ENCODE measurements at places on chromosomes 3 and 15.
A peak's percentile ranks its signal among the peaks of the same experiment; 100 is the strongest.

- no peak for DNase-seq
Measured at GRCh38 chr15:91224755-91225380, 124.8 kb downstream of the SV2B start.

DNA sequence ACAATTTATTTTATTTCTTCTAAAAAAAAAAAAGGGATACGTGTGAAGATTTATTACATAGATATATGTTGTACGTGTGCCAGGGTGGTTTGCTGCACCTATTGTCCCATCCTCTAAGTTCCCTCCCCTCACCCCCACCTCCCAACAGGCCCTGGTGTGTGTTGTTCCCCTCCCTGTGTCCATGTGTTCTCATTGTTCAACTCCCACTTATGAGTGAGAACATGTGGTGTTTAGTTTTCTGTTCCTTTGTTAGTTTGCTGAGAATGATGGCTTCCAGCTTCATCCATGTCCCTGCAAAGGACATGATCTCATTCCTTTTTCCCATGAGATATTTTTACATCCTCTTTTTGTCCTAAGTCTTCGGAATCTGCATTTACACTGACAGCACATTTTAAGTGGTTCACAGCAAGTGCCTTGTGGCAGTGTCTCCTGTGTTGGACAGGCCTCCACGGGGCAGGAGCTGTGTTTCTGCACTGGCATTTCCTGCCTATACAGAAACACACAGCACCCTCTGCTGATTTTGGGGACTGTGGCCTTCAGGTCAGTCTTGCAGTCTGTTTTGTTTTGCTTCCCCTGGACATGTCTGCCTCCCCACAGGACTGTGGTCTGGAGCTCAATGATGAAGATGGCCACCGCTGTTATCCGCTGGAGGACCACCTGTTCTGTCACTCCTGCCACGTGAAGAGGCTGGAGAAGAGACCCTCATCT, 12.7 kb upstream of the SACM1L start:
- no peak for DNase-seq

GRCh38 chr3:123880998-123881561, 3.1 kb downstream of the MYLK start:
- DNase-seq = no peak

DNA sequence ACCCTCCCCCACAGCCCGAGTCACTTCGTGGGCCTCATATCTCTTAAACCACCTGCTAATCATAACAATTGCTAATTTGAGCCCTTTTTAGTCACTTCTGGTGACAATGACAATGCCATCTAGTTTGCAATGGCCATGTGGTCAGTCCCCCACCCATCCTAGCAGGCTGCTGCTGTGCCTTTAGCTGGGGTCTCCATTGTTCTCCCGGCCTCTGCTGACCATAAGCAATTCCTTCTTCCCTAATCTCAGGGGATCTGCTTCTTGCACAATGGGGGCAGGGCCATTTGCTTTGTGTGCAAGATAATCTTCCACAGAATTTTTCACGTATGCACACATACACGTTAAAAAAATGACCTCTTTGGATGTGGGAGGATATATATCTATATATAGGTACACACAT, 406.1 kb upstream of the ONECUT1 start:
- DNase-seq = no peak

DNA sequence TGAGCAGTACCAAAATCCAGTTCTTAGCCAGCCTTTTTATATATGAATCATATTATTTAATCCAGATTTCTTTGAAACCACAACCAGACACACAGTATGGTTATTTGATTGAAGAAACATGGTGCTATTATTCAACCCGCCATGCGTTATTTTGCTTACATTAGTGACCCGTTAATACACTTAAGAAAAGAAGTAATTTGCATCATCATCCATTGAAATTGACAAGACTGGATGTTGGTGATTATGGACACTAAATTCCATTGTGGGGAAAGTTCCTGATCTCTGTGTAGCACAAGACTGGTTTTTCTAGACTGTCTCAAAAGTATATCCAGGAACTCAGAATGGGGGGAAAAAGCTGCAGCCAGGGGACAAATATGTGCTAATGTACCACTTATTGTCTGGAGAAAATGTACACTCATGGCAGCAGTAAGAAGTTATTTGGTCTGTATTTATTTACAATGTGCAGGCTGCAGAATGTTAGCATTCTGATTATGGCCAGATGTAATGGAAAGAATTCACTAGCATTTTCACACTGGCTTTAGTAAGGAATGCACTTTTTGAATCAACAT, 80.3 kb downstream of the FILIP1L start:
- DNase-seq = no peak

DNA sequence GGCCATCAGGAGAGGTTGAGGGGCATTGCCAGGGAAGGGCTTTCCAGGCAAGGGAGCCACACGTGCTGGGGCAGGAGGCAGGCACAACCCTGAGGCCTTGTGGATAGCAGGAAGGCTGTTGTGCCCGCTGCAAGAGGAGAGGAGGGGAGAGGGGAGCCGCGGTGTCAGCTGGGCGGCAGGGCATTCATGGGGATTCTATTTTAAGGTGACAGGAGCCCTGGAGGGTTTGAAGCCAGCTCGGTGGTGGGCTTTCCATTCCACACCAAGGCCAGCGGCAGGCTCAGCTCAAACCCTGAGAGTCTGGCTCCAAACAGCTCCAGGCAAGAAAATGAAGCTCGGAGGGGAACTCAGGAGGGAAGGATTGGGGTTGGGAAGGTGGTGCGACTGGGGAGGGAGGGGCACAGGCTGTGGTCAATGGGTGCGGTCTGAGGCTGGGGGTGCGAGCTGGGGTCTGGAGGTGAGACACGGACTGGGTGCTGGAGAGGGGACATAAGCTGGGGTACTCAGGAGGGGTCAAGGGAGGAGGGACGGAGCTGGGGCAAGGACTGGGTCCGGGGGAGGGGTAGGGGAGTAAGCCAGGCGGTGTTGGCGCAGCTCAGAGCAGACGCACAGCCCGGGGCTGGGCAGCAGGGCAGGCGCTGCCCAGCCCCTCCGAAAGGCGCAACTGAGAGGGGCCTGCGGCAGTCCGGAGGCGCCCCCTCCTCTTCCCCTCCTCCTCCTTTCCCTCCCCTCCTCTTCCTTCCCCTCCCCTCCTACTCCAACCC, 43.4 kb downstream of the TPRA1 start:
- no peak for DNase-seq

DNA sequence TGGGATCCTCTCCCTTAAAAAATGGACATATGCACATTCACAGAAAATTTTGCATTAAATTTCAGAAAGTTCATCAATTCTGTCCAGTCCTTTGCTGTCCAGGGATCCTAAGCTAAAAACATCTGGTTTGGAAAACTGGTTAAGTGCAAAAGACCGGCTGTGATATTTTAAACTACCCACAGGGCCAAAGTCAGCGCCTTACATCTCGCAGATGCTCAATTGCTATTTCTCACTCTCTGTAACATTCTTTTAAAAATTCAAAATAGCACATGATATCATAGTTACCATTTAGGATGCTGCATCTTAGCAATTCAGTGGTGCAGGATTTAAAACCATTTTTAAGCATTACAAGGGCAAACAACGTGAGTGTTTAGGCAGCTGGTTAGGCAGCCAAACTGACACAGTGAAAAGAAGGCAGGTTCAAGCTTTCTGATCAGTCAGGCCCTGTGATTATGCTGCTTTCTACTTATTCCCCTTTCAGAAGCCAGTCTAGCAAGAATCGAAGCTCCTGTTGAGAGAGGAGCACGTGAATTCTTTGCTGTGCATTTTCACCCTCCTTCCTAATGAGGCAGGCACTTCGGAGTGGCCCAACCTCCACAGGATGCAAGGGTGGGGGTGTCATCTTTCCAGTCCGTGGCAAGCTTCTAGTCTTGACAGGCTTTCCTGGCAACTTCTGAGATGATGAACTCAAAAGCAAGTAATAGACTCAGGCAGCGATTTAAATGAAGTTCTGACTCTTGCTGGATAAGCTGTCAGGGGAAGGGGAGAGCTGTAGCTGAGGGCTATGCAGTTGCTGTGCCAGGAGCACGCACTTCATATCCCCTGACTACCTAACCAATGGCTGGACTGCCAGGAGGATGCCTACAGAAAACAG, 8.8 kb downstream of the PRICKLE2 start:
- DNase-seq = no peak

- no peak for DNase-seq
Measured at GRCh38 chr3:152211655-152212054, 57.1 kb upstream of the MBNL1 start.

- DNase-seq = no peak
Measured at GRCh38 chr3:39446444-39446843, 21.0 kb upstream of the MOBP start.

- DNase-seq = no peak
Measured at GRCh38 chr3:13888576-13888975, 8.7 kb upstream of the WNT7A start.

GRCh38 chr15:91122296-91122695, 22.2 kb downstream of the SV2B start:
- DNase-seq = no peak

DNA sequence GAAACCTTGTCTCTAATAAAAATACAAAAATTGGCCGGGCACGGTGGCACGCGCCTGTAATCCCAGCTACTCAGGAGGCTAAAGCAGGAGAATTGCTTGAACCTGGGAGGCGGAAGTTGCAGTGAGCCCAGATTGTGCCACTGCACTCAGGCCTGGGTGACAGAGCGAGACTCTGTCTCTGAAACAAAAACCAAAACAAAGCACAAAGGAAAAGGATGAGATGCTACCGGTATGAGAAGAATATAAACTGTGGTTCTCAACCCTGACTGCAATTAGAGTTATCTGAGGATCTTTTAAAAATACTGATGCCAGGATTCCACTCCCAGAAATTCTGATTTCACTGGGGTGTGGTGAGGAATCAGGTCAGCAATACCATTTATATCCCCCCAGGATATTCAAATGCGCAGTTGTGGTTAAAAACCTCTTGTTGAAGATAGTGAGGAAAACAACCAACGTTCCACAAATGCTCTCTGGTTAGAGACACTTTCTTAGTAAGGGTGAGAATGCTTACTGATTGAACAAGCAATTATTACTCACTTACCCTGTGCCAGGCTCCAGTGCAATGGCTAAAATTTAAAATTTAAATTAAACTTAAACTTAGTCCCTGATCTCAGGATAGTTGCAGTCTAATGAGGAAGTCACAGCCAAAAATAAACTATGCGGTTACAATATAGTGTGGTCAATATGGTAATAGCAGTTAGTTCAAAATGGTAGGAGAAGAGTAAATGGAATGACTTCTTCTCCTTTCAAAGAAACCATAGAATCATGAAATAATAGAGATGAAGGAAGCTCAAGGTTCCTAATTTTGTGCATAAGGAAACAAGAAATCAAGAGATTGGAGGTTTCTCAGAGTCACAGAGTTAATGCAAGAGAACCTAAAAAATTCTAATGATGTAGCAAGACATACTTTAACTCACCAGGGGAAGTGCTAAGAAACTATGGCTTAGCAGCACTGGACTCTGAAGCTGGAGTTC, 109.5 kb downstream of the SSR3 start:
- DNase-seq = no peak

- peak; percentile 18 for DNase-seq
Measured at GRCh38 chr3:29183346-29184087, 97.4 kb upstream of the RBMS3 start.

Data from activated naive CD8-positive, alpha-beta T cell treated with anti-CD3 and anti-CD28 coated beads for 36 hours (primary cell).